ENCODE measurements at places on chromosomes 7 and 10.

- no peak for DNase-seq
Measured at GRCh38 chr10:106929291-106929895, 235.1 kb downstream of the SORCS1 start.

- no peak for DNase-seq
Measured at GRCh38 chr7:142188846-142189245, 69.0 kb downstream of the PRSS58 start.

GRCh38 chr7:113698556-113699220 is 220.1 kb downstream of the PPP1R3A start:
- DNase-seq: no peak

GRCh38 chr7:107993891-107994291 is 9.1 kb downstream of the LAMB1 start:
- no peak for DNase-seq

DNA sequence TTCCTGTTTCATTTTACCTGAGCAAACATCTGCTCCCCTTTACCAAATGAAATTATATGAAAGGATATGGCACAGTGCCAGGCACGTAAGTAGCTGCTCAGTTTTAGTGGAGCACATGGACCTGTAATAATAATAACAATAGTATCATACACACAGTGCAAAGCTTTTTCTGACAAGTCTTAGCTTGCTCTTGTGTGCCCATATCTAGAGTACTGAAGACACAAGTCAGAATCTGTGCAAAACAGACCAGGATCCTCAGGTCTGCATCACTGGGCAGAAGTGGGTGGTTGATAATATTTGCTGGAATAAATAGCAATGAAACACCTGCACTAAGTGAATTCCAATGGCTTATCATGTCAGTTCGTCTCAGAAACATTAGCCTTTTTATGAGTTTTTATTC is 85.5 kb upstream of the DKK1 start:
- DNase-seq: no peak

GRCh38 chr7:75575488-75576121 is 83.5 kb downstream of the SPDYE5 start:
- DNase-seq: no peak

DNA sequence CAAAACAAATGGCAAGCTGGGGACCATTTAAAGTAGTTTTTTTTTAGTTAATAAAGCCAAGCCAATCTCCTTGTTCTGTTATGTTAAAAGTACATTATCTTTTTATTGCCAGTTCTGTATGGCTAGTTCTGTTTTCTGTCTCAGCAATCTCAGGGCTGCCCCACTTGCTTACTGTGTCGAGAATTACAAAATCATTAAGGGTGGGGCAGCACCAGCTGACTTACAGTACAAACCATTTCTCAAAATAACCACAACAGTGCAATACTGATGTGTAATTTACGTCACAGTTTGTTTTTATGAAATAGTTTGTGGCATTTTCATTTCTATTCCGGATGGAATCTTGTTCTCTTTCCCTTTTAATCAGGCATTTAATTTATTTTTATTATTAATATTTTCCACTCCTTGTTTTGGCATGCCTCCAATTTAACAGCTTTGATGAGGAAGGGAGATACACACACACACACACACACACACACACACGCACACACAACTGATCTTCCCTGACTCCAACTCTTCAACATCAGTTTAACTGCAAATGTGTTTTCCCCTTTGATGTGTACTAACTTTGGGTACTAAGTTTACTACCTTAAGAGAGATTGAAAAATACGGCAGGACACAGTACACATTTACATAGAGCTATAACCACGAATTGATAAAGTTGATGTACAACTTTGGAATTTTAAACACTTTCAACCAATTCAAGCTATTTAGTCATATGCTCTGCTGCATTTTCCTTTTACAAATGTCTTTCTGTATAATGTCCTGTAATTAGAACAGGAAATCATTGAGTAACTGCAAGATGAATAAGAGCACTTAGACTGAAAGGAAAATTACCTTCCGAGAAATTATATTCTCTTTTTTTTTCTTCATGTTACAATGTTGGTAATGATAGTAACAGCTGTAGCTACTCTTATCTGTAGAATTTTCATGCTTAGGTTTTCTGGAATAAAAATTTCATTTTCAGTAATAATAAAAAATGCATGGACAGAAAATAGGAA is 91.5 kb downstream of the ARID5B start:
- DNase-seq: no peak

DNA sequence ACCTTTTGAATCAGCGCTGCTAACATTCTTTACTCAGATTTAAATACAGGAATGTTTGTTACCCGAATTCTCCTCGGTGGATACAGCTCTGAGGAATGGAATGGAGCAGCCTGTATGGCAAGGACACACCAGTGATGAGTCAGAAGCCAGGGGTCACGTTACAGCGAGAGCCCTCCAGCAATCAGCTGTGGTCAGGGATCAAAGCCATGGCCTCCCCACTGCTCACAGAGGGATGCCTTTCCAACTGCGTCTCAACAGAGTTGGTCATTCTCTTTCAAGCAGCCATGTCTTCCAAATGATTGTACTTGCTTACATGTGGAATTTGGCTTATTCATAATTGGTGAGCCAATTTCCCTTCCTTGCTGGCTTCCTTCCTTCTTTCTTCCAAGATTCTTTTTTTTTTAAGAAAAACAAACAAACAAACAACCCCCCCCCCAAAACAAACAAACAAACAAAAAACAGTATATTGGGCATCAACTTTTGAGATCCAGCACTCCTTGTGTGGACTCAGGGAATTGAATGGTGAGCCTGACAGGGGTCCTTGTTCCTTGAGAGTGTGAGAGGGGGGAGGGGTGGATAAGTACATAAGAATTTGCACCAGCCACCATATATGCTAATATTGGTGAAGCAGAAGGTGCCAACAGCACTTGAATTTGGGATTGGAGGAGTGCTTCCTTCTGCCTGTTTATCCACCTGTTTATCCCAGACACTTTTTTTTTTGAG is 100.2 kb downstream of the ATXN7L1 start:
- no peak for DNase-seq

GRCh38 chr10:6108631-6109443 is 20.0 kb downstream of the RBM17 start:
- no peak for DNase-seq
